ENCODE measurements at places on chromosomes 2 and 18. TPM values are rescaled to one million over a fixed set of nuclear protein-coding genes. Genes with fewer than 3 reads are reported as not detected.

DNA sequence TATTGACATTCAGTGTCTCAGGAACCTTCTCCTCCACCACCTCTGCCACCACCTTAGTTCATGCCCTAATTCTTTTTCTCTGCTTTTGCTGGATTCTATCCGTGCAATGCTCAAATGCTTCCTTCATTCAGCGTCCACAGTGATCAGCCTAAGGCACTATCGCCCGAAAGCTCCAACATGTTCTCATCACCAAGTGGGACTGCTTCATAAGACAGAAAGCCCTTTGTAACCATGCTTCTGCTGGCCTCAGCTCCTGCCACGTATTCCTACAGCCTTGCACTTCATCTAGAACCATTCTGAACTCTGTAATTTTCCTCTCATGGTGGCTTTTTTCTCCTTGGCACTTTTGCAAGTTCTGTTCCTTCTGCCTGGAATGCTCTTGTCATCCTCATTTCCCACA lies 222.9 kb downstream of the HNMT start:
- DNase-seq: no peak

- DNase-seq: no peak
Measured at GRCh38 chr18:2606335-2606734, 35.0 kb downstream of the NDC80 start.

- DNase-seq: no peak
Measured at GRCh38 chr2:19525313-19525712, 166.9 kb upstream of the OSR1 start.

- no peak for DNase-seq
Measured at GRCh38 chr2:62477573-62477972, 28.4 kb downstream of the TMEM17 start.

- no peak for DNase-seq
Measured at GRCh38 chr2:77161009-77161408, 361.2 kb downstream of the LRRTM4 start.

The ASXL3 gene
- polyA plus RNA-seq: 5.5 TPM
